SK-MEL-5 (cell line): ENCODE measurements at places on chromosomes 4 and X. TPM values are rescaled to one million over a fixed set of nuclear protein-coding genes. Genes with fewer than 3 reads are reported as not detected.

- DNase-seq, result peak; percentile 33
These were observed at the start of gene AREG for GRCh38 chr4:74444891-74445642. Gene AREG (plus strand): TSS chr4:74445136. CDS start chr4:74445346, 210 bp downstream.

DNA sequence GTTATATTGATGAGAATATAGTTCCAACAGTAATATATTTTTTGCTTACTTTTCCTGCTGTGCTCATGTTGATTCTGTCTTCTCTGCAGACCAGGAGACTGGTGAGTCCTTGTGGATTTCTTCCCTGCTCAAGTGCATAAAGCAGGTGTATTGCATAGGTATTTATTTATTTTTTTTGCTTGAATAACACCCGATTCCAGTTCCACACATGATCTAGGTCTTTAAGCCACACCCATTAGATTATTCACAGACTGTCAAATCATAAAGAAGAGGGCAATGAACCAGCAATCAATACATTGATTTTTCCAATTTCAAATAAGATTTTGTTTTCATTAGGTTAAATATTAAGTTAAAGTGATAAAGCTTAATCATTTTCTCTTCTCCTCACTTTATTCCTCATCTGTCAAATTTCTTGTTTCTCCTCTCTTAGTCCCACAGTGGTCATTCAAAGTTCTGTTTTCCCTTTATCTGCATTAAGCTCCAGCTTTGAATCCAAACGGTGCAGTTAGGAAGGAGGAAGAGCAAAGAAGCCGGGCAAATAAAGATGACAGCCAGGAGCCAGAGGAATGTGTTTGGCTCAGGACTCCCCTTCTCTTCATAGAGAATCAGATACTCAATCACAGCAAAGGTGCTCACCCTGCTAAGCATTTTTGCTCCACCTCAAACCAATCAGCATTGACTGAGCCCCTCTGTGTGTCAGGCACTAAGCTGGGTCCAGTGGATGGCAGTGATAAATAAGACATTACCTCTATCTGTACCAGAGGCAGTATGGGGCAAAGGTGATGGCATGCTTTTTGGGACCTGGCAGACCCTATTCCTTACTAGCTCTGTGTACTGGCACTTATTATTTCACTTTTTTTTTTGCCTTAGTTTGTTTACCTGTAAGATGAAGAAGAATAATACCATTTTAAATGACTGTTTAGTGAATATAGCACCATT, at the start of gene ADH1A:
Gene ADH1A, minus strand, starts transcription at position 138 of the 939 bp plus-strand sequence. Its CDS starts 71 bp downstream, at position 67.
- DNase-seq, result no peak

DNA sequence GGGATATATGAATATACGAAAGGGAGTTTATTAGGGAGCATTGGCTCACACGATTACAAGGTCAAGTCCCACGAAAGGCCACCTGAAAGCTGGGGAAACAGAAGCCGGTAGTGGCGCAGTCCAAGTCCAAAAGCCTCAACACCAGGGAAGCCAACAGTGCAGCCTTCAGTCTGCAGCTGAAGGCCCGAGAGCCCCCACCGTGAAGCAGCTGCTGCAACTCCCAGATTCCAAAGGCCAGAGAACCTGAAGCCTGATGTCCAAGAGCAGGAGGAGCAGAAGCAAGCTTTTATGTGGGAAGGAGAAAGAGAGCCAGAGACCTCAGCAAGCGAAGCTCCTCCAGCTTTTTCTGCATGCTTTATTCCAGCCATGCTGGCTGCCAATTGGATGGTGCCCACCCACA, 275.8 kb downstream of the PTTG2 start:
- DNase-seq, result no peak

GRCh38 chrX:132609362-132609848, 120.6 kb upstream of the MBNL3 start:
- DNase-seq, result no peak

- no peak for DNase-seq
These were observed 81.2 kb downstream of the DCK start for GRCh38 chr4:71074452-71075299.

- DNase-seq, result no peak
These were observed 40.8 kb upstream of the FAM47B start for GRCh38 chrX:34901761-34902160.

DNA sequence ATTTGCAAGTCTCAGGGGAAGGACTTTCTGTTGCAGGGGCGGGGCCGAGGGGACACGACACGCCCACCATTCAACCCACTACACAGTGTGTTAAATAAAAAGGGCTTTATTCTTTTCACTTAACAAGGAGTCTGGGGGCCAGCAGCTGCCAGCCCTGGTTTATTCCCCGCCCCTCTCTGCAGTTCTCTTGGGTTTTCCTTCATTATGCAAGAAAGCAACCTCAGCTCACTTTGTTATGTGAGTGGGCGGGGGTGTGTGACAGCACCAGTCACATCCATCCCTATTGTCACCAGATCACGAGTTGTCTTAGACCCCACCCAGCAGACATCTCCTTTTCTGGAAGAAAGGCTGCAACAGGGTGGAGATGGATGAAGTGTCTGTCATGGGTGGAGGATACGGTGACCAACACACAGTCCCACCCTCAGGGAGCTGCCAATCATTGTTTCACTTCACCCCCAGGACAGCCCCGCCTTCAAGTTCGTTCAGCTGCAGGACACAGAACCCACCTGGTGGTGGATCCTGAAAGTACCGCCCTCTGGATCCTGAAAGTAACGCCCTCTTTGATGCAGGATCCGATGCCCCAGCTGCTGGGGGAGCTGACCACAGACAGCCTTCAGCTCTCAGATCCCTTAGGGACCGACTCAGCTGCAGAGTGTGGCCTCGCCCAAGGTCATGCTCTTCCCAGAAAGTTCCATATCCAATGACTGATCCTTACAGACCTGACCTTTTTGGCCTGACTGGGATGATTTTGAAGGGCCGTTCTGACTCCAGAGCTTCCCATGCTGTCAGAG, 79.6 kb downstream of the SMIM20 start:
- DNase-seq, result peak; percentile 61

GRCh38 chr4:174564529-174564928, 42.2 kb upstream of the HPGD start:
- no peak for DNase-seq

GRCh38 chrX:8305350-8305749, 134.3 kb upstream of the VCX2 start:
- no peak for DNase-seq

Gene SYNPO2
- 0.32 and 0.69 TPM in 2 replicates for total RNA-seq

Gene SERPINA7
- total RNA-seq, result not detected in 2 replicates

DNA sequence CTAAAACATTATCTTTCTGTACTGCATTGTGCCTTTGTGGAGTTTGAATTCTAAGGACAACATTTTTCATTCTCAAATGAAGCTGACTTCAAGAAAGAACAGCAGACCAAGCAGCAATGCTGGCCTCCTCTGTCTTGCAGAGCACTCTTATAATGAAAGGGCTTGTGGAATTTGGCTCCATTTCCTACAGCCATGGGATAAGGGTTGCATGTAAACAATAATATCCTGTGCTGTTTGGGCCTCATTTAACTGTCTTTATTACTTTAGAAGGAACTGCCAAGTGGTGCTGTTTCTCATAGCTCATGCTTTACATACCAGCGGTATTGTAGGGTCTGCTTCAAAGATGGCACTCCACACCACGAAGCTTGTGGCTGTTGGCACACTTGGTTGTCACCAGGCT, 111.4 kb upstream of the EOLA2 start:
- DNase-seq, result no peak

DNA sequence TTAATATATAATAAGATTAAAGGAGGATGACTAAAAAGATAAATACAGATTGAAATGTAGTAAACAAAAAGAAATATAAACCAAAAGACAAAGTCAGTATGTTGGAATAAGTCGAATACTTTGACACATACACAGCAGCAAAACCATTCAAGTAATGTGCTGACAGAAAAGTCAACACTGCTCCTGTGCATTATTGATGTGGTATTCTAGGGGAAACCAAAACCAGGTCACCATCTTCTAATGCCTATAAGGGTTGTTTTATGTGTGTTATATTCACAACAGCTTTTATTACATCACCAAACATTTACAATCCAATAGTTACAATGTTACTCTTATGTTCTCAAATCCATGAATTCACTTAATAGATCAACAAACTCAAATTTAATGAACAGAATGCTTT, 111.8 kb upstream of the DKK2 start:
- DNase-seq, result peak; percentile 32

GRCh38 chr4:73477176-73477575, 4.4 kb upstream of the AFM start:
- DNase-seq, result no peak

GRCh38 chr4:9800848-9801247, 19.4 kb downstream of the DRD5 start:
- no peak for DNase-seq

DNA sequence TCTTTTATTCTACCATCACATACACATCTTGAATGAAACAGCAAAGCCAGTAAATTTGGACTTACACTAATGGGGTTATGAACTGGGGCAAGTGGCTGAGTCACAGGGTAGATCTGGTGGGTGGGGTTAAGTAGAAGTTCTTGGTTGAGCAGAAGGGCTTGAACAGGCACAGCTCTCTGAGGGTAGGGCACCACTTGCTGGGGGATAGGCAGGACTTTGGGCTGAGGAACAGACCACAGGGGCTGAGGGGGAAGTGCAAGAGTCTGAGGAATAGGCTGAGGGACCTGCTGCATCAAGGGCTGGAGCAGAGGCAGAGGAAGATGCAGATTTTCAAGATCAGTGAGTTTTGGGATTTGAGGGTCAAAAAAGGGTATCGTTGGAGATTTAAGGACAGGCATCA, 8.3 kb downstream of the CSN2 start:
- no peak for DNase-seq

Gene CLDN34
- not detected in 2 replicates for total RNA-seq

DNA sequence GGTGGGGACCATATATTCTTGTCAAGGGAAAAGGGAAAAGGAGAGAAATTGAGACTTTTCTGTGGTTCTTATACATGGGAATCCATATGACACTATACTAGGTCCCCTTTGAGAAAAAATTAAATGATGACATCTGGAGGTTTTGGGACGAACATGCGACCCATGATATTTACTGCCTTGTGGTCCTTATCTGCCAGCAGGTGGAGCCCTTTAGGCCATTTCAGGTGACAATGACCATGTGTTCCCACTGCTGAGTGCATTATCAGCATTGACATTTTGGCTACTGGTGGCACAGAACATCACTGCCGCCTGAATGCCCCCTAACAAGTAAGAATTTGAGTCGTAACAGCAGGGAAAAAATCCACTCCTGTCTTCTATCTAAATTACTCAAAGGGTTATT, 843.4 kb downstream of the FSTL5 start:
- peak; percentile 74 for DNase-seq

- no peak for DNase-seq
These were observed 910.4 kb upstream of the PCDH10 start for GRCh38 chr4:132238697-132239096.

DNA sequence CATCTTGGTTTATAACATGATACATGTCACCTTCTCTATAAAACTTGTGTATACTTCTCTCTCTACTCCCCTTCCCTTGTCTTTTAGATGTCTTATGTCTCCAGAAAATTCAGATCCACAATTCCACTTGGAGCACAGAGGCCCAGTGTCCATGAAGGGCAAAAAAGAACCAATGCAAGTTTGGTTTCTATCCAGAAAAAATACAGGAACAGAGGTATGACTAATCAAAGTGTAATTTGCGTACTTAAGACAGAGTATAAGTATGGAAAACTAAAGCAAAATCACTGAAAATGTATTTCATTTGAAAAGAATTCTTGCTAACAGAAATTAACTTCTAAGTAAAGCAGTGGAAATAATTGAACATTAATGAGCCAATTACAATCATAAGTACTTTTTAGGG, 46.2 kb downstream of the GUCY1B1 start:
- no peak for DNase-seq

- DNase-seq, result no peak
These were observed 1.9 kb downstream of the MAP3K15 start for GRCh38 chrX:19513383-19513782.

DNA sequence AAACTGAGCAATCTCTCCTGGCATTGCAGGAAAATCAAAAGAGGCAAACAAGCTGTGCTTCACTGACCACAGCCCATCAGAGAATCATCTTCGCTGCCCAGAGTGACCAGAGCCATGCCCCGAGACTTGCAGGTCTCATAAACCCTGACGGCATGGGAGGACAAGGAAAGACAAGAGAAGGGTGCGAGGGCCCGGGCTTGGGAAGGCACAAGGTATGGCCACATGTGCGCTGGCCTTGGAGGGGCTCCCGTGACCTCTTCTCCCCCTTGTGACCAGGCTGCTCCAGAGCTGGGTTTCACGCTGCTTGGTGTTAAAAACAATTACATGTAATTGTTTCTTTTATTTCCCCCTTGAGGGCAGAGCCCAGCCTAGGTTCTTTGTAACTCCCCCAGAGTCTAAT, 20.8 kb downstream of the DCTD start:
- DNase-seq, result no peak
